Non-pigmented ciliary epithelial cell (primary cell): ENCODE measurements at places on chromosomes 3 and 15.
A peak's percentile ranks its signal among the peaks of the same experiment; 100 is the strongest.

DNA sequence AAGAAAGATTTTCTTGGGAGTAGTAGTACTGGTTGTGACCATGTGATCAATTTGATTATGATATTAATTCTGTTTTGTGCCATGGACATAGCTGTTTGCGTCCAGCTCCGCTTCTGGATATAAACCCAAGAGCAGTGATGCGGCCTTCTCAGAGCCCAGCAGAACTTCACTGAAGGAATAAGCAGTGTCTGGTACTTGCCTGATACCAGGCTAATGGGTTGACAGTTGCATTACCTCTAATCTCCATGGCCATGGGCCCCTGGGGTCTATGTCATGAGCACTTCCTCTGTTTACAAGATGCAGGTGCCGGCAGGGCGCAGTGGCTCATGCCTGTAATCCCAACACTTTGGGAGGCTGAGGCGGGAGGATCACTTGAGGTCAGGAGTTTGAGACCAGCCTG is 36.3 kb upstream of the RAB6B start:
- no peak for DNase-seq

- no peak for DNase-seq
These were observed 1051.7 kb downstream of the ROBO2 start for GRCh38 chr3:78091478-78092119.

DNA sequence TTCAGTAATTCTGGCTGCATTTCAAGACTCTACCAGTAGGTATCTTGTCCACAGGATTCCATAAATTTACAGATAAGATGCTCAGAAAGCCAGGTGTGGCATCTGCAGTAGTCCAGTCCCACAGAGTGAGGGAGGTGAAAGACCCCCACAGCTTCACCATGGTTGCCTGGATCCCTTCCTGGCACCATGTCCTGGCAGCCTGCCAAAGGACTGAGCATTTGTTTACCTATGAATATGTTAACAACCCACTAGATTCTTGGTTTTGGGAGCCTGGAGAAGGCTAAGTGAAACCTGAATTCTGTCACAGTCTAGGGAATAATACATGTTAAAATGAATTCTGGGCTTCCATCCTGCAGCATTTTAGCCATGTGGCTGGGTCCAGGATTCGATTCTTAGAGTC is 14.9 kb downstream of the CHST2 start:
- no peak for DNase-seq

GRCh38 chr3:197262709-197263108 is 35.7 kb downstream of the DLG1 start:
- no peak for DNase-seq

- DNase-seq, result peak; percentile 56
These were observed 26.5 kb downstream of the NEO1 start for GRCh38 chr15:73078722-73079121.

GRCh38 chr3:118435851-118436350 is 598.7 kb downstream of the IGSF11 start:
- no peak for DNase-seq

DNA sequence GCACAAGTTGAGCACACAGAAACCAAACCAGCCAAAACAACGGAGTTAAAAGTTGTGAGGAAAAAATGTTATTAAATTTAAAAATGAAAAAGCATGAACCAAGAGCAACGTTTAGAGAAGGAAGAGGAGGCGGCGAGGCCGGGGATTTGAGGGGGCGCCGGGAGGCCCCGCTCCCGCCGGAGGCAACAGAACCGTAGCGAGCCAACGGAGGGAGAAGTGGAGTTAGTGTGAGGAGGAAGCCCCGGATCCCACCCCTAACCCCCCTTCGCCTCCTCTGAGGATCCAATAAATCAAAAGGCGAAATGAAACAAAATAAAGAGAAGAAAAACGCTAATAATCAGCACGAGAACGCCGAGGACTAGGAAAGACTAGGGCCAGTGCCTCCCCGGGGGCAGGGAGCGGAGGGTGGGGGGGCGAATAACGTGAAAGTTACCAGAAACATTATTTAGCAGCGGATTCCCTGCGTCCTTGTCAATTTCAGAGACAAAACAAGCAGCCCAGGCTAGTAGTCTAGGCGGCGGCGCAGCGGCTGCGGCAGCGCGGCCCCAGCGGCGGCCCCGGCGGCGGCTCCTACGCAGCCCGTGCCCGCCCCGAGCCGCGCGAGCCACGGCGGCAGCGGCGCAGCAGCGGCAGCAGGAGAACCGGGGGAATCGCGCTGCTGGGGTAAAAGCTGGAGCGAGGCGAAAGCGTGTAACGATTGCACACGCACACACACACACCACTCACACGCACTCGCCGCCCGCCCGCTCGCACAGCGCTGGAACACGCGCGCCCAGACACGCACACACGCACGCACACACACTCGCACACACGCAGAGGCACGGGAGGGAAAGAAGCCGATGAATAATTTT is 1.7 kb downstream of the MEIS2 start:
- no peak for DNase-seq

DNA sequence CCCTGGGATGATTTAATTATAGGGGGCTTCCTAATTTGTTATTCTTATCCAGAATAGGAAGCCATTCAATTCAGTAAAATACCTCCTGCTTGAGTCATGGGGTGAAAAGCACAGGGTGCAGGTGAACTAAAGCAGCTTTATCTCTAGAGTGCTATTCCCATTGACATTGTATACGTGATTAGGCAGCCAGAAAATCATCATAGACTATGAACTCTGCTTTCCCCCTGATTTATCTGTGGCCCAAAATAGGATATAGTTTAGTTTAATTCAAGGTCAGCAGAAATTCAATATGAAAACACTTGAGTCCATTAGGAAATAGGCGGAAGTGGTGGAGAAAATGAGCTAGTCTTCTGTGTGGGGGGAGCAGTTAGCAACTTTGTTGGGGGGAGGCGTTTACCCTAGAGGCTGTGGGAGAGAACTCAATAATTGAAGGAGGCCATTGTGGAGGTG is 18.2 kb upstream of the PRKCI start:
- no peak for DNase-seq
